ENCODE measurements at places on chromosomes 6 and 20. TPM values are rescaled to one million over a fixed set of nuclear protein-coding genes. Genes with fewer than 3 reads are reported as not detected.

- peak; percentile 16 for DNase-seq
Observed at GRCh38 chr20:61186771-61187472, 65.1 kb upstream of the CDH4 start.

RBBP8NL gene
- total RNA-seq = not detected

- peak; percentile 92 for DNase-seq
Observed at GRCh38 chr6:17156112-17156921, 54.5 kb downstream of the STMND1 start.

- DNase-seq = no peak
Observed at GRCh38 chr20:62420846-62421715, 6.3 kb downstream of the RBBP8NL start.

DNA sequence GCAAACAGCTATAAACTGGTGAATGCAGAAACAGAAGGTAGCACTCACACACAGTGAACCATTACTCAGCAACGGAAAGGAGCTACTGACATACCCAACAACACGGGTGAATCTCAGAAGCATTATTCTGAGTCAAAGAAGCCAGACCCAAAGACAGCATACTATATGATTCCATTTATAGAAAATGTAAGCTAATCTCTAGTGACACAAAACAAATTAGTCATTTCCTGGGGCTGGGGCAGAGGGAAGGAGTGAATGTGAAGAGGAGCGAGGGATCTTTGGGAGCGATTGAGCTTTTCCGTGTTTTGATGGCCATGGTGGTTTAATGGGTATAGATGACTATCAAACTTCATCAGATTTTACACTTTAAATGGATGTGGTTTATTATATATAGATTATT lies 614.6 kb downstream of the DHX35 start:
- DNase-seq = no peak

DNA sequence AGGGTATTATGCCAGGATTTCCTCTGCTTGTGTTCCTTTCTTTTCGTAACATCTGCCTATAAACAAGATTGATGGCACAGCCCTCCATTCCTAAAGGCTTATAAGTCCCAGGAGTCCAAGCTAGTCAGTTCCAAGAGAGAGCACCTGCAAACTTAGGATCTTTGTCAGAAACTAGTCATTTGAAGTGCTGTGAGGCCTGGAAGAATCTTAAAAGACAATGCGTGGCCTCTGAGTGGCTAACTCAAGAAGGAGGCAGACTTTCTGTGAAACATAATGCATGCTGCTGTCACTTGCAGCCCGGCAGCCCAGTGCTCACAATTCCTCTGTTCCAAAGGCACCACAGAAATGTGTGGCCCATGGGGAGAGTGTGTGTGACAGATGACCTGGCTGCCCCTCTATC lies 135.0 kb upstream of the SUPT3H start:
- no peak for DNase-seq

DNA sequence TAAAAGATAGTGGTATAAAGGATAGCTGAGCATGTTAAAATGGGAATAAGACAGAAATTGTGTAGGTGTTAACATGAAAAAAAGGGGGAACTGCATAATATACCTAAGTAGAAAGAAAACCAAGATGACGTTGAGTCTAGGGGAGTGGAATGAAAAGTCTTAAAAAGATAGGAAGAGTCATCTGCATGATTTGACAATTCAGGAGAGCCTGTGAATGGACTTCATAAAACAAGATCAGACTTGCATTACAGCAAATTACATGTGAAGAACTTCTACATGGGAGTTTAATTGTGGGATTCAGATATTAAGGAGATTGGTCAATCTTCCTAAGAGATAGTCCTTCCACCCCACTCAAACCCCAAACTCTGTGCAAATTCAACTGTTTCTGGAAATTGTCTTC lies 85.5 kb downstream of the WASF1 start:
- no peak for DNase-seq

- no peak for DNase-seq
Observed at GRCh38 chr6:86152546-86152945, 509.9 kb upstream of the SYNCRIP start.

TREM2 gene
- not detected for total RNA-seq

DNA sequence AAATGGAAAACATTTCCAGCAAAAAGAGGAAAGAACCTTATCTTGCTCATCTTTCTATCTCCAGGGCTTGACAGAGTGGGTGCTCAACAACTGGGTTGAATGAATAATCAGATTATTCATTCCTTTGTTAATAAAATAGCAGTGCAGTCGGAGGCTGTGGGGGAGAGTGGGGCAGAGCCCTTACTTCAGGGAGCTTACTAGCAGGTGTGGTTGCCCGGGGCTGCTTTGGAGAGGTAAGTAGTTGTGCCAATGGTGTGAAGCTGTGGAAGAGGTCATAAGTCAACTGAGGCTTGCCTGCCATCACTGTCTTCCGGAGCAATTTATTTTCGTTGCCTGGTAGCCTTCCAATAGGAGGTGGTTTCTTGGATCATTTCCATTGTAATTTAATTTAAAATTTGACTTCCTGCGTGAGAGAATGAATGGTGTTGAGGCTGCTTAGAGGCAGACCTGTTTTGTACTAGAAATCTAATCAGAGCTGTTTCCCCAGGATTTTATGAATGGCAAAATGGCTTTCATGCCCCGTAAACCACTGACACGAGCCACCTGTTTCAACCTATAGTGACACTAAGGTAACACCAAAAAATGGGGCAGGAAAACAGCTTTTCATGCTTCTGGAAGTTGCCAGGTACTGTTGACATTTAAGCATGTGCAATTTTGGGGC lies 51.4 kb downstream of the ZDHHC14 start:
- DNase-seq = no peak

DNA sequence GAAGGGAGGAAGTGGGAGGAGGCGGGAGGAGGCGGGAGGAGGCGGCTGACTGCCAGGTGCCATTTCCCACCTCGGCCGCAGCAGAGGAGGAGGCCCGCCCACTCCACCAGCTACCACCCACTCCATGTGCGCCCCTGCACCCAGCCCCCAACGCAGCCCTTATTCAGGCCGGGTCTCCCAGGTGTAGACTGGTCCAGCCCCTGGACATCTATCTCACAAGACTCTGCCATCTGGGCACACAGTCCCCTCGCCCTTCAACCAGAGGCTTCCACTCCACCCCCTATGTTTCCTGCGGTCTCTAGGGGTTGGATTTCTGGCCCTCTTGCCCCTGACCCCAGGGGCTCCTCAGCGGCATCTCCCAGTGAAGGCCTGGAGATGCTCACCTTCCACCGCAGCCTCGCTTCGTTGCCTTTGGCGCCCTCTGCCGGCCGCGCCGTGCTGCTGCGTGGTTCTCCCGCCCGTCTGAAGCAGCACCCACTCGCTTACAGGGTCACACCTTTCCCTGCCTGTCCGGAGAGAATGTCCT lies 32.6 kb upstream of the FAM83D start:
- peak; percentile 43 for DNase-seq

DNA sequence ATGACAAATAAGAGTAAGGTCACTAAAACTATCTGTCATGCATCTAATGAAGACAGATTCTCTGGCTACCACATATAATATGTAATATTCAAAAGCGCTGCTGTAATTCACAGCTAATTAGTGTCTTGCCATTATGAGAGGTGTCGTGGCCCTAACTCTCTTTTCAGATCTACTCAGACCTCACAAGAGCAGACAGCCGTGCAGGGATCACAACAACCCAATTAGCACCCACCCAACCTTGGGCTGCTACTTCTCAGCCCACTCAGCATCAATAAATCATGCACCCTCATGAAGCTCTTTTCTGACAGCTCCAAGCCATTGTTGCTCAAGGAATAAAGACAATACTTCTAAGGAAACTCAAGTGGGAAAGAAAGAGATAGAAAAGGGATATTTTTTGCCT lies 61.5 kb downstream of the FRK start:
- DNase-seq = no peak

DNA sequence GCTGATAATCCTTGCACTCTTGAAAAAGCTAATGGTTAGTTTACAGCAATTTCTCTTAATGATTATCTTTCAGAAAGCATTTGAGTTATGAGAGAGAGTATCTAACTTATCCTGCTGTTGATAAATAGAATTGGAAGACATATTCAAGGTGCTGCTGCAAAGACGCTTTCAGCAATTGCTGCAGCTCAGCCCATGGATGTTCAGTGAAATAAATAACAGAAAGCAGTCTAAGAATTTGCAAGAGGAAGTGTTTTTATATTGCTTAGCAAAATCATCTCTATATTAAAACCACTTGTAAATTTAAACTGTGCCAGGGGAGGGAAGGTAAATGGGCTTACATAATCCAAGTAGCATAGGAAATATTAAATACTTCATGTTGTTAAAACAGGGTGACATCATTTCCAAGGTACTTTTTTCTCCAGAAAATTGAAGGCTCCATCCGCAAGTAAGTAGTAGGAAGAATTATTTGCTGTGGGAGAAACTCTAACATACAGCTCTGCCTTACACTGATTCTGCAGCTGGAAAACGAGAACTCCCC lies 188.5 kb downstream of the ADAT2 start:
- no peak for DNase-seq

COL12A1 gene
- total RNA-seq = 342 TPM

DNA sequence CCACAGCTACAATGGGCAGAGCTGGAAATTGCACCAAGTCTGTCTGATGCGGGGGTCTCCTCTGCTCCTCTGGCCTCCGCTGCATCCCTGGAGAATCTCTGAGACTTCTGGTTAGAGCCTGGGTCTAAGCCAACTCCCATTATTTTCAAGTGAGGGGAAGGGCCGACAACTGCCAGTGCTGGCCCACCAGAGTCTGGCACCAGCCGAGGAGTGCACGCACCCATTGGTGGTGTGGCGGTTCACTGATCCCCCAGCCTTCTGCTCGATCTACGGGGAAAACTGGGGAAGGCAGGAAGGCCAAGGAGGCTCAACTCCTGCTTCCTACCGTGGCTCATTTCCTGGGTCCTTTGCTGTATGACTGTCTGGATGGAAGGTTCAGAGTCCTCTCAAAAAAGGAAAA lies 6.2 kb downstream of the NQO2 start:
- no peak for DNase-seq

GRCh38 chr6:53758496-53758895 lies 36.3 kb upstream of the LRRC1 start:
- no peak for DNase-seq

GRCh38 chr6:96304997-96305396 lies 216.6 kb upstream of the UFL1 start:
- no peak for DNase-seq

ASIP gene
- total RNA-seq = not detected

- DNase-seq = peak; percentile 31
Observed at GRCh38 chr6:28336284-28337120, 554 bp upstream of the ZSCAN31 start.

GRCh38 chr6:91281901-91282300 lies 695.0 kb upstream of the MAP3K7 start:
- no peak for DNase-seq

CAGE1 gene
- total RNA-seq = 0.33 TPM

BPI gene
- 1.4 TPM for total RNA-seq

DNA sequence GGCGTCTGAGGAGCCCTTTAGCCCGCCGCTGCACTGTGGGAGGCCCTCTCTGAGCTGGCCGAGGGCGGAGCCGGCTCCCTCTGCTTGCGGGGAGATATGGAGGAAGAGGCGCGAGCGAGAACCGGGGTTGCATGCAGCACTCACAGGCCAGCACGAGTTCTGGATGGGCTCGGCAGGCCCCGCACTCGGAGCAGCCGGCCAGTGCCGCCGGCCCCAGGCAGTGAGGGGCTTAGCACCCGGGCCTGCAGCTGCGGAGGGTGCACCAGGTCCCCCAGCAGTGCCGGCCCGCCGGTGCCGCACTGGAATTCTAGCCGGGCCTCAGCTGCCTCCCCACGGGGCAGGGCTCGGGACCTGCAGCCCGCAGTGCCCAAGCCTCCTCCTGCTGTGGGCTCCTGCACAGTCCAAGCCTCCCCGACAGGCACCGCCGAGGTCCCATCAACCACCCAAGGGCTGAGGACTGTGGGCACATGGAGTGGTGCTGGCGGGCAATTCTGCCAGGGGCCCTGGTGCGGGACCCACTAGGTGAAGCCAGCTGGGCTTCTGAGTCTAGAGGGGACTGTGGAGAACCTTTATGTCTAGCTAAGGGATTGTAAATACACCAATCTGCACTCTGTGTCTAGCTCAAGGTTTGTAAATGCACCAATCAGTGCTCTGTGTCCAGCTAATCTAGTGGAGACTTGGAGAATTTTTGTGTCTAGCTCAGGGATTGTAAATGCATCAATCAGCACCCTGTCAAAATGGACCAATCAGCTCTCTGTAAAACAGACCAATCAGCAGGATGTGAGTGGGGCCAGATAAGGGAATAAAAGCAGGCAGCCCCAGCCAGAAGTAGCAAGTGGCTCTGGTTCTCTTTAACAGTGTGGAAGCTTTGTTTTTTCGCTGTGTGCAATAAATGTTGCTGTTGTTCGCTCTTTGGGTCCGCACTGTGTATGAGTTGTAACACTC lies 329.7 kb upstream of the JARID2 start:
- DNase-seq = no peak

DNA sequence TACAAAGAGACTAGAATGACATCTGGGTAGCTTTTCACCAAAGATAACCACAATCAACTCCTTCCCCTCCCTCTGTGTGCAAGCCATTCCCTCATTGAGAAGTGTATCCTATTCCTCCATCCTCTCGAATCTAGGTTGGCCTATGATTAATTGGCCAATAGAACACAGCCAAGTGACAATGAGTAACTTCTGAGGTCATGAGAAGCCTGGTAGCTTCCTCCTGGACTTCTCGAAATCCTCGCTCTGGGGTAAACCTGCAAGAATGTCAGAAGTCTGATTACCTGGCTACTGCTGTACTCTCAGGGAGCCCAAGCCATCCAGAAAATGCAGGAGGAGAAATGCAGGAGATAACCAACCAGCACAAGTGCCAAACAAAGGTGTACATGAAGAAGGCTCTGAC lies 13.1 kb downstream of the ARHGAP18 start:
- no peak for DNase-seq

POU3F2 gene
- total RNA-seq = not detected

ZC3H12D gene
- 0.09 TPM for total RNA-seq

DNA sequence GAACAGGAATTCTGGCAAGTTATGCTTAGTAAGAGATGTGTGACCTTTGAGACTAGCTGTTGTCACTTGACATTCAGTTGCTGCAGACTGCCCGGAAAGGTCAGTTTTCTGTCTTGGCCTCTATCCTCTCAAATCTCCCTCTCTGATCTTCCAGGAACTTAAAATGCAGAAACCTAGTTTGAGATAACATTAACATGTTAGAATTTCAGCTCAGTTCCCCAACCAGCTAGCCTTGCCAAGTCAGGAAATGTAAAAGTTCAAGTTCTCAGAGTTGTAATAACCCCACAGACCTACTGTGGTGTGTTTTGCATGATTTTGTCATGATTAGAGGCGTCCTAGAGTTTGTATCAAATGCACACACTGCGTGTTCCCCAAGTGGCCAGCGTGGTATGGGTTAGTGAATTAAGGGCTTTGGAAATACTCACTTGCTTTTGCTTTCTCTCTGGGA lies 46.6 kb downstream of the DUSP22 start:
- DNase-seq = peak; percentile 32

All from fibroblast of the aortic adventitia (primary cell).